ENCODE measurements at places on chromosomes 4 and X. TPM values are rescaled to one million over a fixed set of nuclear protein-coding genes. Genes with fewer than 3 reads are reported as not detected.

Gene ITIH6
- total RNA-seq, result 0.09 TPM

Gene TMSB15A
- total RNA-seq, result 267 TPM

Gene MAGEB2
- total RNA-seq, result not detected

Gene PSAPL1
- 0.09 TPM for total RNA-seq

DNA sequence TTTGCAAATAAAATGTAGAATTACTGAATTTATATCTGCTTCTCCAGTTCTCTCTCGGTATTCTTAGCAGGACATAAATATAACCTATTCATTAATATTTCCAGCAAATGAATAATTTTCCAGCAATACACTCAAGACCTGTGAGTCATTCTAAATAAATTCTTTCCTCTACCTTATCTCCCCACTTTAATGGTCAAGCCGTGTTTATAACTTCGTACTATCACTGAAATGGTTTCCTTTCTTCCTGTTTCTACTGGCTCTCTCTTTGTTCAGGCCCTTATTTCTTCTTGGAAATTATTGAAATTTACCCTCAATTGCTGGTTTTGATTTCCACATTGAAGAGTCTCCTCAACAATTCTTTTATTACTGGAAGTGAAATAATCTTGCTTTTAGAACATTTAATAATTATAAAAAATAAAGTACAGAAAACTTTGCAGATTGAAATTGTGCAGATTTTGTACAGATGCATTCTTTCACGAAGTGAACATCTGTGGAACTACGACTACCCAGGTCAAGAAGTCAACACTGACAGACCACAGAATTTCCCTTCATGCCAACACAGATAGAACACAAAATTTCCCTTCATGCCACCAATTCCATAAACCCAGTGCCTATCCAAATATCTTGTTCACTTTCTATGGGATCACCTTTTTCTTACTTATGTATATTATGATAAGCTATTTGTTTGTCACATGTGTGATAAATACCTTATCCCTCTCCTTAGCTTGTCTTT lies 205.7 kb downstream of the FAT4 start:
- ATAC-seq, result no peak

DNA sequence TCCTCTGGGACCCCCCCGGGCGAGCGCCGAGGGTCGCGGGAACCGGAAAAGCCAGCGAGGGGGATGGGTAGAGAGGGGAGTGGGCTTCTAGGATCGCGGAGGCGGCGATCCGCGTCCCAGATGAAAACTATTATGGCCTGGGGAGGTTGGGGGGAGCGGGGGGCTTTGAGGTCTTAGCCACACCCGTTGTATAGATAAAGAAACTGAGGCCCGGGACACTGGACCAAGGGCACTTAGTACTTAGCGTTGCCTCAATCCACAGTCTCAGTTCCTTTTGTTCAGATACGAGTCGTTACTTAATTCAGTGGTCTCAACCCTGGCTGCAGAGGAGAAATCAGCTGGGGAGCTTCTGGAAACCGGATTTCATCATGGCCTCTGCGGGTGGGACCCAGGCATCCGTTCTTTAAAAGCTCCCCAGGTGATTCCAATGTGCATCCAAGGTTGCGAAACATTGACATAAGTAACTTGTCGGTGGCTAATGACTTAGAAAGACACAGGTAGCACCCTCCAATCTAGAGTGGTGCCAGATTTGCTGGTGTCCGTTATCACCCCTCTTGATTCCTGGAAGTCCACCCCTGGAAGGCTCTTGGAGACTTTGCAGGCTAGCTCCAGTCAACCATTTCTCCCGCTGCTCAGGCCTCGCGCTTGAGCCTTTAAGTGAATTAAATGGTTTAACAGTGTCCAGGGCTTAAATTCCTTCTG lies 90.7 kb downstream of the GEMIN8 start:
- ATAC-seq, result peak; percentile 10

- no peak for ATAC-seq
Measured at GRCh38 chr4:128221586-128221985, 66.0 kb downstream of the PGRMC2 start.

- no peak for ATAC-seq
Measured at GRCh38 chr4:86356425-86357210, 3.2 kb downstream of the MAPK10 start.

DNA sequence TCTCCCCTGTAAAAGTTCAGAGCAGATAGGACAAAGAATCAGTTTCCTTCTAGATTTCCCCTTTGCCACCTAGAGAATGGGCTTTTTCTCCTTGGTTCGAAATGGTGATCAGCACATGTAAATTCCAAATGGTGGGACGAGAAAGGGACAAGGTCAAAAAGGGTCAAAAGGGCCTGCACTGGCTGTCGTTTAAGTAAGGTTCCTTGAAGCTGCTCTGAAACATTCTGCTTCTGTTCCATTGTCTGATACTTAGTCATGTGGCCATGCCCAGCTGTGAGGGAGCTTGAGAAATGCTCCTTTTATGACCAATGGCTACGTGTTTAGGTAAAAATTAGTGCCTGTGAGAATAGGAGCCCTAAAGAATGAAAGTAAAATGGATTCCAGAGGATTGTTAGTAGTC lies 165.9 kb upstream of the CENPE start:
- ATAC-seq, result no peak

GRCh38 chr4:186946682-186947294 lies 223.1 kb upstream of the FAT1 start:
- ATAC-seq, result peak; percentile 84

GRCh38 chr4:158371158-158371557 lies 150.5 kb upstream of the RXFP1 start:
- no peak for ATAC-seq

DNA sequence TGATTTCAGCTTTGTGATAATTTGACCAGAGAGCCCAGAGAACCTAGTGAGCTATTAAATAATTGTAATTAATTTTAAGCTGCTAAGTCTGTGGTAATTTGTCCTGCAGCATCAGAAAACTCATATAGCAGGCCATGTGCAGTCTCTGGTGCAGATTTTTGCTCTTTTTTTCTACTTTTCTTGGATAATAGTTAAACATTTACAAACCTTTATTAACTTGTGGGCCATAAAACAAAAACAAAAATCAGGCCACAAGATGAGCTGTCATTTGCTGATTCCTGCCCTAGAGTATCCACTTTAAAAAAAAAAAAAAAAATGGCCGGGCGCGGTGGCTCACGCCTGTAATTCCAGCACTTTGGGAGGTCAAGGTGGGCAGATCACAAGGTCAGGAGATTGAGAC lies 99.8 kb downstream of the CLDN22 start:
- ATAC-seq, result no peak
